ENCODE measurements at places on chromosomes 3 and 15.

GRCh38 chr15:66785637-66786036 is 83.6 kb downstream of the SMAD6 start:
- no peak for DNase-seq

GRCh38 chr3:31432897-31433678 is 99.6 kb upstream of the STT3B start:
- DNase-seq: no peak

DNA sequence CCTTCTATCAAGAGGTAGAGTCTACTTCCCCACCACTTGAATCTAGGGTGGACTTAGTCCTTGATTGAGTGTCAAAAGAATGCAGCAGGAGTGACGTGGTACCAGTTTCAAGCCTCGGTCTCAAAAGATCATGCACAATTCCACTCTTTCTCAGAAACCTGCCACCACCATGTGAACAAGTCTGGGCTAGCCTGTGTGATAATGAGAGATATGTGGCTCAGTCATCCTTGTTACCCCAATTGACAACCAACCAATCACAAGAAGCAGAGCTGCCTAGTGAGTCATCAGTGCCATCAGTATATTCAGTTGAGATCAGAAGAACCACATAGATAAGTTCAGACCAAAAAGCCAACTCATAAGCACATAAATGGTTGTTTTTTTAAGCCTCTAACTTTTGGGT is 374.5 kb downstream of the IL20RB start:
- no peak for DNase-seq

- no peak for DNase-seq
Measured at GRCh38 chr3:46252980-46253379, 10.7 kb downstream of the CCR3 start.

- DNase-seq: no peak
Measured at GRCh38 chr3:101453961-101454360, 59.1 kb downstream of the SENP7 start.

GRCh38 chr3:185094697-185095096 is 58.2 kb downstream of the C3orf70 start:
- no peak for DNase-seq

- DNase-seq: no peak
Measured at GRCh38 chr3:168707900-168708299, 612.2 kb upstream of the GOLIM4 start.

GRCh38 chr3:149424918-149425317 is 47.5 kb upstream of the TM4SF1 start:
- no peak for DNase-seq

DNA sequence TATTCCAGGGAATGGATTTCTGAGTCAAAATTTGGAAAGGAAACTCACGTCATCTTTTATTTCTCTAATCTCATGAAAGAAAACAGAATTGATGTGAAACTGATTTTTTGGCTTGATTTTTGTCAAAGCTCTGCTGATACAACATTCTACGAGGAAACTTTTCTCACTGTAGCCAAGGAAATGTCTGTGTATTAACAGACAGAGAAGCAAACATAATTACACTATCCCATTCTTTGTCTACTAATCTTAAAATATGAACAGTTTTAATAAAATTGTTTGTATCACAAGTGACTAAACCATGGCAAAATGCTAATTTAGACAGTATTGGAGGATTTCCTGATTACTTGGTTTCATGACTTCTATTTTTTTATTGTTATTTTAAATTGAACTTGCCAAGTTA is 1437.0 kb downstream of the OTOL1 start:
- no peak for DNase-seq

GRCh38 chr3:144585953-144586352 is 614.3 kb downstream of the DIPK2A start:
- DNase-seq: no peak

- DNase-seq: no peak
Measured at GRCh38 chr15:46442901-46443590, 808.2 kb downstream of the SQOR start.

GRCh38 chr3:138824114-138824506 is 10.6 kb downstream of the PIK3CB start:
- DNase-seq: no peak

- no peak for DNase-seq
Measured at GRCh38 chr15:33411596-33412540, 101.1 kb downstream of the RYR3 start.

- no peak for DNase-seq
Measured at GRCh38 chr3:197958346-197958745, 1.7 kb upstream of the LMLN start.

DNA sequence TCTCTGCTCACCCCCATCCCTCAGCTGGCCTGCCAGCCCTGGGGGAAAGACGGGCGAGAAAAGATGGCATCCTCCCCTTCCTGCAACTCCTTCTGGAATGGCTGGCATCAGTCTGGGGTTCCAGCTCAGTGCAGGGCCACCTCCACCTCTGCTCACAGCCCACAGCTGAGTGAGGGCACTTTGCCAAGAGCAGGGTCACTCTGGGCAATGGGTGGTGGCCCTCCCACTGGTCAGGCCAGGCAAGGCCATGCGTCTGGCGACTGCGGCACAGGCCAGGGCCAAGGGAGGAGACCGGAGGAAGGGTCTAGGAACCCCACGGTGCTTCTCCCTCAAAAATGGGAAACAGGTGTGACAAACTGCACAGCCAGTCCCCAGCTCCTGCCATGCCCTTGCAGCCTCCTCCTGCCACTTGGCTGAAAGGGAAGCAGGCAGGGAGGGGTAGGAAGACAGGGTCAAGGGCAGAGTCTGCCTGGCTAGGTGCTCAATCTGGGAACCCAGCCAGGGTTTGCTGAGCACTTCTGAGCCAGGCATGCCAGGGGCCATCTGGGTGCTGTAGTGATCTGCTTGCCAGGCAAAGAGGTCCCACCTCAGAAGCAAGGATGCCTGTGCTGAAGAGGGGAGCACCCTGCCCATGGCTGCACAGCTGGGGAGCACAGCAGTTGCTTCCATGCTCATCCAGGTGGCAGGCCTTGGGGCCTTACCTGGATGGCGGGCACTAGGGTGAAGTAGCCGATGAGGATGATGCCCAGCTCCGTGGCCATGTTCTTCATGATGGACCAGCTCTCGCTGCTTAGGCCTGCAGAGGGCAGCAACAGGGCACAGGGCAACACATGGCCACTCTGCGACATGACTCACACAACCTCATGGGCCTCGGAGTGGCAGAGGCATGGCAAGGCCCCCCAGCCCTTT is 41.2 kb downstream of the PTPN23 start:
- DNase-seq: no peak

GRCh38 chr3:32399030-32399620 is 7.5 kb downstream of the CMTM7 start:
- DNase-seq: no peak

- no peak for DNase-seq
Measured at GRCh38 chr3:23804441-23805209, 1.1 kb upstream of the UBE2E1 start.

- no peak for DNase-seq
Measured at GRCh38 chr3:53188136-53188685, 27.2 kb downstream of the PRKCD start.

GRCh38 chr3:54633444-54634121 is 294.3 kb downstream of the LRTM1 start:
- DNase-seq: no peak

DNA sequence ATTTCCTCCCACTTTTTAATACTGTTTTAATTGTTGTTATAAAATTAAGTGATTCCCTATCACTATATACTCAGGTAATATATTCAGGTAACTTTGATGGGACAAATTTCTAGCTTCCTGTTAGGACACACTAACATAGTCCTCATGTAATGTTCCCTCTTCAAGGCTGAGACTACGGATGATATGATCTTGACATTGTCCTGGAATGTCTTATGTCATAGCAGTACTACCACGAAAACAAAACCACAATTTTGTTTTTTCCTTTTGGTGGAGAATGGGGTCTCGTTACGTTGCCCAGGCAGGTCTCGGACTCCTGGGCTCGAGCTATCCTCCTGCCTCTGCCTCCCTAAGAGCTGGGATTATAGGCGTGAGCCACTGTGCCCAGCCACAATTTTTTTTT is 26.8 kb upstream of the IP6K2 start:
- no peak for DNase-seq

GRCh38 chr3:66322436-66322835 is 101.6 kb downstream of the SLC25A26 start:
- DNase-seq: no peak

DNA sequence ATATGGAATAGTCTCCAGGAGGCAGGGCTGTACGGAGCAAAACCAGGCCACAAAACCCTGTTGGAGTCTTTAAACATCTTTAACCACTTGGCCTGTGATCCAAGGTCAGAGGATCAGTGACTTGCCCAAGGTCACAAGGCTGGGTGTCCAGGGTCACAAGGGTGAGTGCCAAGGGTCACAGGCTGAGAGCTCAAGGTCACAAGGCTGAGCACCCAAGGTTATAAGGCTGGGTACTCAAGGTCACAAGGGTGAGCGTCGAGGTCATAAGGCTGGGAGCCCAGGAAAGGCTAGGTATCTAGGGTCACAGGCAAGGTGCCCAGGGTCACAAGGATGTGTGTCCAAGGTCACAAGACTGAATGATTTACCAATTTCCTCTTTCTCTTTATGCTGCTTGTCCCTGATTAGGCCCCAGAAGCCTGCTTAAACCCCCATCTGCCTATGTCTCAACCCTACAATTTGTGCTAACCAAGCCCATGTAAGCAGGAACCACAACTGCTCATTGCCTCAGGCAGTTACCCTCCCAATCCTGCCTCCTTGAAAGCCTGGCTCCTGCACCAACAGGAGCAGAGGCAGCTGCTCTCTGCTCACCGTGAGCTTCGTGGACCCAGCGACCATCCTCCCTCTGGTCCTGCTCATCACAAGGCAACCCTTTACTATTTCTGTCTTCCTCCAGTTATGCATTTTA is 51.5 kb downstream of the MGLL start:
- no peak for DNase-seq

GRCh38 chr3:146493761-146494160 is 24.4 kb upstream of the PLSCR2 start:
- DNase-seq: no peak

DNA sequence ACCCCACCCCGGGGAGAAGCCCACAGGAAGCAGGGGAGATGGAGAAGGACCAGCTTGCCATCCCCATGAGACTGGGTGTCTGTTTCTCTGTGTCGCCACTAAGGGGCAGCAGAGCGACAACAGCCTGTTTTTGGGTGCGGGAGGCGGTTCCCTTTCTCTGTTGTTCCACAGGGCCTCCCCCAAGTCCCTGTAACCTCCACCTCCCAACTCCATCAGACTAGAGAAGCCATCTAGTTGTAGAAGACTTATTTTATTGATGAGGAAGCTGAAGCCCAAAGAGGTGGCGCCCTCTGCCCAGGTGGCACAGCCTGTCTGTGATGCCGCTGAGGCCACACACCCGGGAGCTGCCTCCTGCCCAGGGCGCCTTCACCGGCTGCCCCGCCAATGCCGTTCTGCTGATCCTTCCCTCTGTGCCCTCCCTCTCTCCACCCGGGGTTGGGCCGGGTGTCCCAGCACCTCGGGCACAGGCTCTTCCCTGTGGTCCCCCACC is 3.9 kb upstream of the CCDC9B start:
- DNase-seq: peak; percentile 39

- no peak for DNase-seq
Measured at GRCh38 chr3:13498354-13499060, 18.4 kb downstream of the HDAC11 start.

- no peak for DNase-seq
Measured at GRCh38 chr3:126962756-126963155, 20.2 kb upstream of the PLXNA1 start.

GRCh38 chr15:80507131-80507530 is 102.9 kb downstream of the ARNT2 start:
- DNase-seq: no peak

DNA sequence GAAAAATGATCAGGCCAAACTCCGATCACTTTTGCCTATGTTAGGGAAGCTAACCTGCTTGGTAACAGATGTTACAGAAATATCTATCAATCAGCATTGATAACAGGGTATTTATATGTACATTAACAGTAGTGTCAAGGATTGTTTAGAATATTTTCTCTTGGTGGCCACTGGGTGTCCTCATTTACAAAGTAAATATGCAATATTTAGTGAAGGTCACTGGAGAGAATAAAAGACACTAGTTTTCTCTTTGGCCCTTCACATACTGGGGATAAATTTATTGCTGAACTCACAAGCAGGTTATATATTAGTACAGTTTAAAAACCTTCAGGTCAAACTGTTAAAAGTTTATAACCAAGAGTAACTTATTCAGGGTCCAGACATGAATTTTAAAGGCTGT is 69.0 kb downstream of the TIGIT start:
- no peak for DNase-seq

DNA sequence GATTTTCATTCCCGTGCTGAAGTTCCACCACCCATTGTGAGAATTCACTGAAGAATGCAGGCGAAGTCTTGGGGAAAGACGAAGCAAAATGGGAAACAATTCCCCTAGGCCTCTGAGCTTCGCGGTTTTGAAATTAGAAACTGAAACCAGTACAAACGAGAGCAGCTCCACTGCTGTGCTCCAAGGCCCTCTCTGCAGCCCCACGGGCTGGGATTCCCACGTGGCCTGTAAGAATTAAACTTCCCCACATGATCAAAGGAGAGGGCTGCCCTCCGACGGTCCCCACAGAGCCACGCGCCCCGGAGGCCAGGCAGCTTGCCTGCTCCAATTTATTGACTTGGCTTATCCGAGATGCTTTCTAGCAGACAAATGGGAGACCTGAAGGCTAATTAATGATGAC is 144.0 kb downstream of the GREM1 start:
- no peak for DNase-seq

DNA sequence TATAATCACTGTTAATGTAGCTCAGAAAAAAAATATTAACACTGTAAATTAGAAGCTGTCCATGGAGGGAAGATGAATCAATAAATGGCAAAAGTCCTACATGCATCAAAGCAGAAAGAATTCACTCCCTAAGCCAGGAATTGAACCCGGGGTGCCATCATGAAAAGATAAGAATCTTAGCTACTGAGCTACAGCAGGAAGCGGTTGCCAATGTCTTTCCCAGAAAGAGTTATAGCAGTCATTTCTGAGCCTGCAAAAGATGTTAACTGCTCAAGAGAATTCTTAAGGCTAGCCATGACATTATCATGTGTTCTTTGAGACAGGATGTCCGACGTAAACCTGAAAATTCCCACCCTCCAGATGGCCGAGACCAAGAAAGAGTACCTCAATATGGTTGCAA is 47.4 kb upstream of the MKRN3 start:
- DNase-seq: no peak

- no peak for DNase-seq
Measured at GRCh38 chr3:186932281-186933181, 2.2 kb downstream of the ST6GAL1 start.

GRCh38 chr15:71434774-71435173 is 319.5 kb downstream of the THSD4 start:
- DNase-seq: no peak

DNA sequence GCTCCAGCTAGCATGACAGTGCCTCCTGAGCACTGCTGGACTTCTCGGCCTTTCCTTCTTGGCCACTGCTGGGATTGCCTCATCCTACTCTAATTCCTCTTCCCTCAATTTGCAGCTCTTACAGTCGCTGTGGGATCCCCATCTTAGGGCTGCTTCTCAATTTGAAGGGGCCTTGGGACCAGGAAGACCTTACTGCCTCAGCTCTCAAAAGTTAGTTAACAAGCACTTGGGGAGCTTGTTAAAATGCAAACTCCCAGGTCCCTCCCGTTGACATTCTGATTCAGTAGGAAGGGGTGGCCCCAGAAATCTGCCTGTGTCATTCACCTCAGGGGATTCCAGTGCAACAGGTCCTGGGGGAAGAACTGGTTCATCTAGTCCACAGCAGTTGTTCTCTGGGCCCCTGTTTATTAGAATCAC is 14.8 kb downstream of the BDH1 start:
- no peak for DNase-seq

GRCh38 chr15:40256638-40257235 is 17.9 kb downstream of the PAK6 start:
- no peak for DNase-seq

GRCh38 chr15:69557020-69557706 is 104.5 kb downstream of the RPLP1 start:
- no peak for DNase-seq

Measured in activated T-helper 1 cell treated with anti-CD3 and anti-CD28 coated beads, Interleukin-2, amount 50 U/mL, for 16 hours (primary cell).